Naive thymus-derived CD4-positive, alpha-beta T cell (primary cell): ENCODE measurements at places on chromosomes 7 and 10. TPM values are rescaled to one million over a fixed set of nuclear protein-coding genes. Genes with fewer than 3 reads are reported as not detected.
A peak's percentile ranks its signal among the peaks of the same experiment; 100 is the strongest.

GRCh38 chr10:98217801-98218200 is 50.2 kb downstream of the LOXL4 start:
- no peak for DNase-seq
- H3K27ac ChIP-seq: no peak overlapping the region
- no peaks in the 10 kb centered on the region for H3K4me1 ChIP-seq
- H3K4me3 ChIP-seq: no peak overlapping the region
- no peaks in the 10 kb centered on the region for H3K27me3 ChIP-seq

GRCh38 chr10:43683451-43684291 is 35.0 kb upstream of the ZNF32 start:
- H3K36me3 ChIP-seq: no peaks in the 10 kb centered on the region
- no peak overlapping the region for H3K27ac ChIP-seq
- no peak for DNase-seq
- no peak overlapping the region for H3K4me3 ChIP-seq
- no peaks in the 10 kb centered on the region for H3K4me1 ChIP-seq

POU6F2 gene
- not detected for total RNA-seq

C7orf57 gene
- 0.17 TPM in 1 of 2 replicates, not detected in the other for total RNA-seq

- no peak overlapping the region for H3K27ac ChIP-seq
- H3K36me3 ChIP-seq: no peaks in the 10 kb centered on the region
- H3K27me3 ChIP-seq: no peaks in the 10 kb centered on the region
- DNase-seq: no peak
Observed at GRCh38 chr7:101402081-101402779, 39.6 kb downstream of the COL26A1 start.

DNA sequence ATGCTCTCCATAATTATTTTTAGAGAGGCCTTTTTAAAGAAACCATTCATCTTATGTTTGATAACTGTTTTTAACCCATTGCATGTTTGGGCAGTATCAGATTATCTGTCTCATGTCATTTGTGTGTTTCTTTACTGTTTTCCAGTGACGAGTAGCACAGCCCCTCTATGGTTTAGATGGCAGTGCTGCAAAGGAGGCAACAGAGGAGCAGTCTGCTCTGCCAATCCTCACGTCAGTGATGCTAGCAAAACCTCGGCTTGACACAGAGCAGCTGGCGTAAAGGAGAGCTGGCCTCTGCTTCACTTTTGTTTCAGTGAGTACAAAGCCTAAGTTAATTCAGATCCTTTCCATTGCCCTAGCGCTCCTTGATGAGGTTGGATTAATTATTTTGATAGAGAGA is 80.4 kb upstream of the GARIN1A start:
- DNase-seq: no peak
- peaks cover 12% of the 10 kb centered on the region for H3K36me3 ChIP-seq
- no peaks in the 10 kb centered on the region for H3K27me3 ChIP-seq
- H3K4me3 ChIP-seq: no peak overlapping the region

DNA sequence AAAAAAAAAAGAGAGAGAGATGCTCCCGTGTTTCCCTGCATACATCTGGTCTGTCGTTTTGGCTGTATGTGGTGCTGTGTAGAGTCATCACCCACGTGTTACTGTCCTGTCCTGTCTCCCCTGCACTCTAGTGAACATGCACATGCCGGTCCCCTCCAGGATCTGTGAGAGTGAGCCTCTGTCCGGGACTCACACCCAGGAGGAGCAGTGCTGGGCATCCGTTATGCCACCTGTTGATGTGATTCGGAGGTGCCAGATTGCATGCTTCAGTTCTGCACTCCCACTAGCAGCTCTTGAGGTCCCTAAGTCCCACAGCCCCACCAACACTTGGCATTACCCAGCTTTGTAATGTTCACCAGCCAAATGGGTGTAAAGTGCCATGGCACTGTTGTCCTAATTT is 16.4 kb downstream of the GHRHR start:
- no peaks in the 10 kb centered on the region for H3K4me1 ChIP-seq
- no peak for DNase-seq
- H3K27ac ChIP-seq: no peak overlapping the region
- no peaks in the 10 kb centered on the region for H3K27me3 ChIP-seq
- no peaks in the 10 kb centered on the region for H3K36me3 ChIP-seq

DNA sequence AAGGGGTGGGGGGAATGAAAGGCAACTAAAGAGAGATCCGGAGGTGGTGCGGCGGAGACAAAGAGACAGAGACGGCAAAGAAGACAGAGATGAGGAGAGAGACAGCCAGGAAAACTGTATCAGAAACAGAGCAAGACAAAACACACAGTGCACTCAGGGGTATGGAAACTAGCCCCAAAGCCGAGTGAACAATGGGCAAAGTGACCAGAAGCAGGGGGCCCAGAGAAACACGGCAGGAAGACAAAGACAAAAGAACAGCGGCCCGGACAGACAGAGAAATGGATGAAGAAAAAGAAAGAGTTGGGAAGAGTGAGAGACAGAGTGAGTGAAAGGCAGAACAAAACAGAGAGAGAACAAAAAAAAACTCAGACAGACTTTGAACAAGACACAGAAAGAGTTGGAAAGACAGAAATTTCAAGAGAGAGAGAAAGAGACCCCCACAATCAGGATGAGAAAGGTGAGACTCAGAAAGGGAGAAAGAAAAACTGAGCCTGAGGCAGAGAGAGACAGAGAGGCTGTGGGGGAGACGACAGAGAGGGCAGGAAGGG is 60.6 kb upstream of the PAX2 start:
- H3K36me3 ChIP-seq: no peaks in the 10 kb centered on the region
- no peak overlapping the region for H3K27ac ChIP-seq

GSTO1 gene
- 28.1 TPM for total RNA-seq

DNAJC12 gene
- total RNA-seq: not detected

C10orf62 gene
- not detected in 2 replicates for total RNA-seq

- peak; percentile 32 for DNase-seq
- H3K4me1 ChIP-seq: peaks cover 19% of the 10 kb centered on the region
- no peaks in the 10 kb centered on the region for H3K27me3 ChIP-seq
- H3K27ac ChIP-seq: peak overlapping the region; percentile 54
- no peaks in the 10 kb centered on the region for H3K36me3 ChIP-seq
Observed at GRCh38 chr7:37408291-37409228, 40.1 kb downstream of the ELMO1 start.

- no peak for DNase-seq
- H3K36me3 ChIP-seq: no peaks in the 10 kb centered on the region
- no peak overlapping the region for H3K27ac ChIP-seq
- H3K4me3 ChIP-seq: no peak overlapping the region
- no peaks in the 10 kb centered on the region for H3K27me3 ChIP-seq
- H3K4me1 ChIP-seq: no peaks in the 10 kb centered on the region
Observed at GRCh38 chr7:132760244-132760623, 184.0 kb upstream of the PLXNA4 start.

GRCh38 chr7:22858640-22859561 is 36.3 kb upstream of the TOMM7 start:
- H3K27me3 ChIP-seq: no peaks in the 10 kb centered on the region
- no peak overlapping the region for H3K4me3 ChIP-seq
- no peaks in the 10 kb centered on the region for H3K4me1 ChIP-seq
- H3K27ac ChIP-seq: no peak overlapping the region
- no peak for DNase-seq

- no peak for DNase-seq
- H3K27ac ChIP-seq: no peak overlapping the region
- no peaks in the 10 kb centered on the region for H3K4me1 ChIP-seq
- no peaks in the 10 kb centered on the region for H3K36me3 ChIP-seq
- H3K4me3 ChIP-seq: no peak overlapping the region
Observed at GRCh38 chr10:130337305-130337640, 201.1 kb downstream of the GLRX3 start.

GRCh38 chr7:110061387-110061786 is 1029.5 kb upstream of the LRRN3 start:
- H3K36me3 ChIP-seq: no peaks in the 10 kb centered on the region
- H3K4me1 ChIP-seq: no peaks in the 10 kb centered on the region
- no peak for DNase-seq
- H3K4me3 ChIP-seq: no peak overlapping the region
- no peaks in the 10 kb centered on the region for H3K27me3 ChIP-seq

DNA sequence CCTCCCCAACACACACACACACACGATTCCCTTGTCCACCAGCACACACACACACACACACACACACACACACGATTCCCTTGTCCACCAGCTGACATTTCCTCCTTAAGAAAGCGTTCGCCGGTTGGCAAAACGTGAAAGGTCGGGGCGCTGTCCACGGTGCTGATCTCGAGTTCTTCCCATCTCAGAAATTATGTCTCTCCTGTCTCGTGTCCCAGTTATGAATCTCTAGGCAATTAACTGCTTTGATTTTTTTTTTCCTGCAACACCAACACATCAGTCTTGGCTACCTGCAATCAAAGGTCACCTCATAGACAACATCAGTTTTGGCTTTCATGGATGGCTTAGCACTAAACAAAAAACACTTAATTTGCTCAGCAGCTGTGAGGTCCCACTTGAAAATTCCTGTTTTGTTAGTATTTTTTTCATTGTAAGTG is 1.9 kb downstream of the INA start:
- no peak overlapping the region for H3K4me3 ChIP-seq
- no peaks in the 10 kb centered on the region for H3K27me3 ChIP-seq
- DNase-seq: no peak
- no peak overlapping the region for H3K27ac ChIP-seq
